ENCODE measurements at places on chromosomes 16 and 17. TPM values are rescaled to one million over a fixed set of nuclear protein-coding genes. Genes with fewer than 3 reads are reported as not detected.

The ACSM2B gene
- 0.43 TPM for total RNA-seq

The CRHR1 gene
- not detected for total RNA-seq

The SEPTIN12 gene
- total RNA-seq = not detected

The VAT1L gene
- total RNA-seq = 0.11 TPM

The GPR179 gene
- not detected for total RNA-seq

The MARVELD3 gene
- 0.11 TPM for total RNA-seq

The ODF4 gene
- not detected for total RNA-seq

The TNFRSF17 gene
- total RNA-seq = not detected

The ELOB gene
- total RNA-seq = 231 TPM

The SLC7A5 gene
- 2.0 TPM for total RNA-seq

The BEAN1 gene
- 0.43 TPM for total RNA-seq

The CSH2 gene
- total RNA-seq = not detected

The PYY gene
- not detected for total RNA-seq

The OR1D5 gene
- not detected for total RNA-seq

The ANKFY1 gene
- total RNA-seq = 33.8 TPM

The UTP4 gene
- 12.5 TPM for total RNA-seq

The HOXB3 gene
- total RNA-seq = 5.7 TPM

The BCAR1 gene
- total RNA-seq = 73.8 TPM

The SMIM36 gene
- total RNA-seq = not detected

The VTN gene
- 0.22 TPM for total RNA-seq

The CCL8 gene
- total RNA-seq = not detected

The BCO1 gene
- total RNA-seq = not detected

The PAQR4 gene
- 2.7 TPM for total RNA-seq

The KRT10 gene
- 2.7 TPM for total RNA-seq

The TBC1D3H gene
- total RNA-seq = not detected

The HBA2 gene
- not detected for total RNA-seq

The TEKT3 gene
- not detected for total RNA-seq

The KIAA0513 gene
- total RNA-seq = 25.7 TPM

The GLP2R gene
- 0.17 TPM for total RNA-seq

The GCGR gene
- total RNA-seq = not detected

The ABCA6 gene
- total RNA-seq = 17.1 TPM

The ADAD2 gene
- not detected for total RNA-seq

Measured in dermis lymphatic vessel endothelial cell (primary cell).